ENCODE measurements at places on chromosomes 16 and 17.

DNA sequence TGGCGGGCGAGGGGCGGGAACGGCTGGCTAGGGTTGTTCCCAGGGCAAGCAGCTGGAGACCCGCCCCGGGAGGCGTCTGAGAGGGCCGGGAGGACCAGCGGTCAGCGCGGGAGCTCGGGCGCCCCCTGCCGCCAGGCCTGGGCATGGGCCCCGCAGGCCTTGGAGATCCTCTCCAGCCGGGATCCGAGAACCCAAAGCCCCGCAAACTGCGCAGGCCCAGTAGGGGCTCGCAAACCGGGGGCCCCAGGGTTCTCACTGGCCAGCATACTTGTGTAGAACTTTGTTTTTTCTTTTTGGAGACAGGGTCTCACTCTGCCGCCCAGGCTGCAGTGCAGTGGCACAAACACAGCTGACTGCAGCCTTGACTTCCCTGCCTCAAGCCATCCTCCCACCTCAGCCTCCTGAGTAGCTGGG lies 20.8 kb upstream of the ZNF423 start:
- no peak overlapping the region for H3K4me3 ChIP-seq
- H3K4me1 ChIP-seq: no peaks in the 10 kb centered on the region
- no peak overlapping the region for H3K27ac ChIP-seq
- DNase-seq: peak; percentile 92
- H3K36me3 ChIP-seq: no peaks in the 10 kb centered on the region

DNA sequence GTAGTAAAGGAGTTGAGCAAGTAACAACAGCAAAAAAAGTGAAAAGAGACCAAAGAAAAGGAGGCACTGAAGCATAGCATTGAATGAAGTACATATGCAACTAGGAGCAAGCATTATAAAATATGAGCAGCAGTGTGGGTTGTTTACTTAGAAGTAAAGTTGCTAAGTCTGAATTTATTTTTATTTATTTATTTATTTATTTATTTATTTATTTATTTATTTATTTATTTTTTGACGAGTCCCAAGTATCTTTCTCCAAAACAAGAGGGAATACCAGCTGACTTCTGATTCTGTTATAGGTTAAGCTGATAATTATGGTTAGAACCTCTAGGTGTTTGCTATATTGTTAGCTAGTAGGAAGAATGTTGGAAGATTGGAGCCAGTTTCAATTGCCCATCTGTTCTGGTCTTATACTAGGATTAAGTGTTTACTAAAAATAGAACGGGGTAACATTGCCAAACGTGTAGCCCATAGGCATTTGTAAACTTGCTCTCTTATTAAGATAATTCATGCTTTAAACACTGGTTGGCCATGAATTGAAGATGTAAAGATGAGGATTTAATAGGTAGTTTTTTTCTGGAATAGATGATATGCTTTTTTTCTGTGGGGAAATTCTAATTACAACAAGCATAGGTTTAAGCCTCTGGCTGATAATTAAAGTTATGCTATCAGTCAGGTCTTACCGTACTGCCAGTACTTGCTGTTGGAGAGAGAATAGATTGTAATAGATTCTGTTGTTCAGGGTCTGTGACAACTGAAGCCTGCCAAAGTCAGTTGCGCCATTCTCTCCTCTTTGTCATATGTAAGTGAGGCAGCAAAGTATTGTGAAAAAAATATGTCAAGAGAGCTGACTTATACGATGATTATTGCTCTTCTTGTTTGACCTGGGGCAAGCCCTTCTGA lies 66.7 kb downstream of the PPM1E start:
- no peaks in the 10 kb centered on the region for H3K27me3 ChIP-seq
- H3K36me3 ChIP-seq: no peaks in the 10 kb centered on the region
- H3K4me1 ChIP-seq: no peaks in the 10 kb centered on the region
- no peak overlapping the region for H3K4me3 ChIP-seq
- no peak overlapping the region for H3K27ac ChIP-seq
- DNase-seq: no peak

DNA sequence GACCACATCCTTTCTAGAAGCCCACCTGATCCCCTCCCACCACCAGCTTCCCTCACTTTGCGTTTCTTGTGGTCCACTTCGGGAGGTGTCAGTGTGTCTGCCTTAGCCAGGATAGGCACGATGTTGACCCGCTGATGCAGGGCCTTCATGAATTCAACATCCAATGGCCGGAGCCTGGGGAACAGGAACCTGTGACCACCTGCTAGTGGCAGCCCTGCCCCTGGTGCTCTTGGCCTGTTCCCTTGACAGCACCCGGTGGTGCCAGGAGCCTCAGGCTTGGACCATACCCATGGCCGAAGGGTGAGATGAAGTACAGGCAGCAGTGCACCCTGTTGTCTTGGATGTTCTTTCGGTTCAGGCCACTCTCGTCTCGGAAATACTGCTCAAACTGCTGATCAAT lies 7.2 kb upstream of the MTMR4 start:
- H3K4me1 ChIP-seq: peaks cover 18% of the 10 kb centered on the region
- no peak overlapping the region for H3K27ac ChIP-seq
- no peak overlapping the region for H3K4me3 ChIP-seq
- DNase-seq: no peak
- H3K36me3 ChIP-seq: no peaks in the 10 kb centered on the region
- no peaks in the 10 kb centered on the region for H3K27me3 ChIP-seq

- no peak overlapping the region for H3K27ac ChIP-seq
- peak; percentile 52 for DNase-seq
- no peaks in the 10 kb centered on the region for H3K36me3 ChIP-seq
- H3K4me3 ChIP-seq: no peak overlapping the region
- no peaks in the 10 kb centered on the region for H3K4me1 ChIP-seq
These were observed 1010.9 kb downstream of the KCNJ18 start for GRCh38 chr17:22703204-22703603.

DNA sequence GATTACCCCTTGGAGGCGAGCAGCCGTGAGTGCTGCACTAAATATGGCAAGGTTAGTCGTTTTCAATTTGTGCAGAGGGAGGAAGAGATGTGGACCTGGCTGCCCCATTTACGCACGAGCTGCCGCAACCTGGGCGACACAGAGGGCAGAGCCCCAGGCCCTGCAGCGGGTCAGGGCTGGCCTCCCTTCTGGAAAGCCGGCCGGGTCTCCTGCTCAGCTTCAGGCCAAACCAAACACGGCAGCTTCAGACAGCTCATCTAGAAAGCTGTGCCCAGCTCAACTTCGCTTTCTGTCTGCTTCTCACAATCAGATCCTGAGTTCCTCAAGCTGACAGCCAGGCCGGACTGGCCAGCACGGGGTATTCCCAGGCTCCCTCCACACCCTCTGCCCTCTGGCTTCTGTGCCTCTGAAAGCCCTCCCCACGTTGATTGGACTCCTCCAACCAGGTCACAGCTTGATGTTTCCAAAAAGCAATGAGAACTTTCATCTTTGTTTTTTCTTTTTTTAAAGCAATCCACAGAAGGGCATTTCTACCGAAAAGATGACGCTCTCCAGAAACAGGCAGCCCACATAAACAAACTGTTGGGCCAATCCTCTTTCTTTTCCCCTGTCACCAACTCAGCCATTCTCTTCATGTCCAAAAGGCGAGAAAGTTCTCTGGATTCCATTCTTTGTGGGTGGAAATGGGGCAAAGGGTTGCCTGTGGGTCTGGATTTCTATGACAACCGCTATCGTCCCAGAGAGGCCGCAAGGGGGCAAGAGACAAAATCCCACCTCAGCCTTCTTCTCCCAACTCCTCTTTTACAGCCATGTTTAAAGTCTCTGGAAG lies 189.0 kb downstream of the ZFHX3 start:
- peaks cover 46% of the 10 kb centered on the region for H3K27me3 ChIP-seq
- no peaks in the 10 kb centered on the region for H3K36me3 ChIP-seq
- no peak overlapping the region for H3K4me3 ChIP-seq
- no peak for DNase-seq
- no peak overlapping the region for H3K27ac ChIP-seq
- no peaks in the 10 kb centered on the region for H3K4me1 ChIP-seq

DNA sequence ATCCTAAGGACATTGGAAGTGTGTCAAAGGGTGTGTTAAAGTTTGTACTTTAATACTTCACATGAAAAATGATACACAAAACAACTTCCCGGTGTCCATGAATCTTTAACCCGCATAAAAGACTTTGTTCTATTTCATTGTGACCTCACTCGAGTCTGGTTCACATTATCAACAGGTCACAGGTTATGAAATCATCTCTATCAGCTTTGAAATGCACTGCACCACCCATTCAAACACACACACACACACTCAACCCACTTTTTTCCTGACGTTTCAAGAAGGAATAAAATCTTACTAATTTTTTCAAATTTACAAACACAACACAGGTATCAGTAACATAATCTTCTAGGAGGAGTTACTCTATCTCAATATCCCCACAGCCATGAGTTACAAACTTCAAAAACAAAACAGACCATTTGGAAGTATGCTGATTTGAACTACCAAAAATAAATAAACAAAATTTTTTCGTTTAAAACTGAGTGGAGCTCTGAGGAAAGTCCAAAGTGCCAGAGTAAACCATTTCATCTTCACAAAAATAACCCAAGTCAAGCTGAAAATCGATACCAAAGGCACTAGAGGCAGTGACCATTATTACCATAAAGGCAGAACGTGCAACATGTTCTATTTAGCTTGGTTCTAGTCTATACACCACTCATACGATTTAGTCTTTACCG lies 2.7 kb downstream of the ACOX1 start:
- no peak overlapping the region for H3K4me3 ChIP-seq
- peaks cover 32% of the 10 kb centered on the region for H3K4me1 ChIP-seq
- peaks cover 4% of the 10 kb centered on the region for H3K36me3 ChIP-seq
- H3K27me3 ChIP-seq: no peaks in the 10 kb centered on the region

- H3K27me3 ChIP-seq: no peaks in the 10 kb centered on the region
- H3K27ac ChIP-seq: no peak overlapping the region
- no peaks in the 10 kb centered on the region for H3K4me1 ChIP-seq
- no peak overlapping the region for H3K4me3 ChIP-seq
These were observed 305.7 kb upstream of the XYLT1 start for GRCh38 chr16:17776465-17776864.

- no peaks in the 10 kb centered on the region for H3K27me3 ChIP-seq
- no peak for DNase-seq
- no peak overlapping the region for H3K27ac ChIP-seq
- peaks cover 37% of the 10 kb centered on the region for H3K36me3 ChIP-seq
These were observed 27.4 kb downstream of the TMC6 start for GRCh38 chr17:78101112-78101511.

DNA sequence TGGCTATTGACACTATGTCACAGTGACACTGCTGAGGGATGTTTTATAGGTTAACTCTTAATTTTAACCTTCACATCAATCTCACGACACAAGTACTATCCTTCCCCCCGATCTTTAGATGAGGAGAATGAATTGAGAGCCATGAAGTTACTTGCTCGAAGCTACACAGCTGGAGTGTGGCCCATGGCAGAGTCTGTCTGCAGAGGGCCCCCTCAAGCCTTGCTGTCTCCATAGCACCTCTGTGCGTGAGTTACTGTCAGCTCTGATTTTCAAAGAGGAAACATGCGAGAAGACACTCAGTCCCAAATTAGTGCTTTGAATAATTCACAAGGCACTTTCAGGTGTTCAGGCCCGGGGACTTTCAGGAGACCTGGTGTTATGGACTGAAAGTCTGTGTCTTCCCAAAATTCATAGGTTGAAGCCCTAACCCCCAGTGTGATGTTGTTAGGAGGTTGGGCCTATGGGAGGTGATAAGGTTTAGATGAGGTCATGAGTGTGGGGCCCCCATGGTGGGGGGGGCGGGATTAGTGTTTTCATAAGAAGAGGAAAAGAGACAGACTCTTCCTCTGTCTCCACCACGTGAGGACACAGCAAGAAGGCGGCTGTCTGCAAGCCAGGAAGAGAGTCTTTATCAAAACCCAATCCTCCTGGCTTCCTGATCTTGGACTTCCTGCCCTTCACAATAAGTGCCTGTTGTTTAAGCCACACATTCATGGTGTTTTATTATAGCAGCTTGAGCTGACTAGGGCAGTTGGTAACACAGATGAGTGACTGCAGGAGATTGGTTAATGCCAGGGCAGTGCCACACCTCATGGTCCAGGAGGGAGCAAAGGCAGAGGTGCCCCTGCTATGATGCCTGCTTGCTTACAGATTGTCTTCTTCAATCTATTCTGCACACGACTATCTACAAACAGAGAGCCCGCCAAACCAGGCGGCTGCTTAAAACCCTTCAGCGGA lies 281.8 kb downstream of the HAPSTR1 start:
- no peak for DNase-seq
- no peaks in the 10 kb centered on the region for H3K4me1 ChIP-seq
- no peaks in the 10 kb centered on the region for H3K27me3 ChIP-seq
- H3K27ac ChIP-seq: no peak overlapping the region

GRCh38 chr17:17320188-17320910 lies 17.2 kb downstream of the NT5M start:
- H3K36me3 ChIP-seq: 0 out of 3 replicates have a peak, but pooled peaks cover 3% of the 10 kb centered on the region
- no peaks in the 10 kb centered on the region for H3K4me1 ChIP-seq
- no peak overlapping the region for H3K27ac ChIP-seq
- no peak overlapping the region for H3K4me3 ChIP-seq

DNA sequence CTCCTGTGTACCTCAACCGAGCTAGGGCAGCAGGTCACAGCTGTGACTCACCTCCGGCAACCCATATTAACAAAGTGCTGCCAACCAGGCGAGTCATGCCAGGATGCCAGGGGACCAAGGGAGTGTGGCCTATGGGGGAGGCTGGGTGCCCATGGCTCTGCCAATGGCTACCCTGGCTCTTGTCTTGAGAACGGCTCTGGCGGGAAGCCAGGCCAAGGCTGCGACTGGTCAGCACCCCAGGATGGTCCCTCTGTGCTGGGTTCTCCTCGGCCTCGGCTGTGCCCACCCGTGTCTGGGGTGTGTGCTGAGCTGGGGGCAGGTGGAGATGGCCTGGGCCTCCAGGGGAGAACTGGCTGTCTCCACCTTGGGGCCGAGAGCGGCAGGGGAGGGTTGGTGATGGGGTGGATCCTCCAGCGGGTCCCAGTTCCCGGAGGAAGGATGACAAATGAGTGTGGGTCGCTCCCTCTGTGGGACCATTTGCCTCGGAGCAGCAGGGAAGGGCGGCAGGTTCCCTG lies 75.8 kb downstream of the MRC2 start:
- no peaks in the 10 kb centered on the region for H3K36me3 ChIP-seq
- H3K27ac ChIP-seq: no peak overlapping the region
- H3K4me1 ChIP-seq: peaks cover 21% of the 10 kb centered on the region
- no peak for DNase-seq
- peak overlapping the region; percentile 58 for H3K4me3 ChIP-seq
- peaks cover 29% of the 10 kb centered on the region for H3K27me3 ChIP-seq

DNA sequence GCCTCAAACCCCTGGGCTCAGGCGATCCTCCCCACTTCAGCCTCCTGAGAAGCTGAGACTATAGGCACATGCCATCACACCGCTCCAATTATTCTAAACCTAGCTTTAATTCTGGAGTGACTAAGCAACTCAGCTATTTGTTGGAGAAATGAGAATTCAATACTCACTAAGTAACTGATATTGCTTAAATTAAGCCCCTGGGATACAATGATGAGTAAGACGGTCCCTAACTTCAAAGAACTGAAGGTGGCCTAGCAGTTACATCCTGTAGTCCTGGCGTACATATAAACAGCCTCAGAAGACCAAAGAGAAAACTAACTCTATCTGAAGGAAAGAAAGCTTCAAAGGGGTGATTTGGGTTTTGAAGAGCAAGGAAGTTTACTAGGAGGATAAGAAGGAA lies 25.0 kb downstream of the XPO6 start:
- H3K4me1 ChIP-seq: peaks cover 12% of the 10 kb centered on the region
- peak overlapping the region; percentile 36 for H3K27ac ChIP-seq
- H3K4me3 ChIP-seq: no peak overlapping the region
- peaks cover 56% of the 10 kb centered on the region for H3K36me3 ChIP-seq
- DNase-seq: no peak

GRCh38 chr17:45345554-45346215 lies 28.9 kb upstream of the MAP3K14 start:
- H3K27me3 ChIP-seq: no peaks in the 10 kb centered on the region

Data from K562 (cell line).